IPS DF 19.7 (cell line): ENCODE measurements at places on chromosomes 7 and 10.

- DNase-seq = no peak
Measured at GRCh38 chr7:30323006-30323355, 38.6 kb downstream of the ZNRF2 start.

GRCh38 chr7:76189276-76189675 lies 12.4 kb upstream of the SRRM3 start:
- DNase-seq = no peak

DNA sequence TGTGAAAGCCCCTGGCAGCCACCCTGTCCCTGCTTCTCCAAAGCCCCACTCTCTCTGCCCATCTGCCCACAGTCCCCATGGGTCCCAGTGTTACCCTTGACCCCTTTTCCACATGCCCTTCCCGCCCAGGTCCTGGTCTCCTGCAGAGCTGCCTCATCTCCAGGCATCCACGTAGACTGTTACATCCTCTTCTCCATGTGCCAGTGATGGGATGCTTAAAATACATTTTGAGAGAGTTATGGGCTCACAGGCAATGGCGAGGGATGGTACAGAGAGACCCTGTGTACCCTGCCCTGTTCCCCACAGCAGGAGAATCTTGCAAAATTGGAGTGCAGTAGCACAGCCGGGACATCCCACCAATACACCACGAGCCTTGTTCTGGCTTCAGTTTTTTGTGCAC lies 56.8 kb downstream of the GLRX3 start:
- no peak for DNase-seq

DNA sequence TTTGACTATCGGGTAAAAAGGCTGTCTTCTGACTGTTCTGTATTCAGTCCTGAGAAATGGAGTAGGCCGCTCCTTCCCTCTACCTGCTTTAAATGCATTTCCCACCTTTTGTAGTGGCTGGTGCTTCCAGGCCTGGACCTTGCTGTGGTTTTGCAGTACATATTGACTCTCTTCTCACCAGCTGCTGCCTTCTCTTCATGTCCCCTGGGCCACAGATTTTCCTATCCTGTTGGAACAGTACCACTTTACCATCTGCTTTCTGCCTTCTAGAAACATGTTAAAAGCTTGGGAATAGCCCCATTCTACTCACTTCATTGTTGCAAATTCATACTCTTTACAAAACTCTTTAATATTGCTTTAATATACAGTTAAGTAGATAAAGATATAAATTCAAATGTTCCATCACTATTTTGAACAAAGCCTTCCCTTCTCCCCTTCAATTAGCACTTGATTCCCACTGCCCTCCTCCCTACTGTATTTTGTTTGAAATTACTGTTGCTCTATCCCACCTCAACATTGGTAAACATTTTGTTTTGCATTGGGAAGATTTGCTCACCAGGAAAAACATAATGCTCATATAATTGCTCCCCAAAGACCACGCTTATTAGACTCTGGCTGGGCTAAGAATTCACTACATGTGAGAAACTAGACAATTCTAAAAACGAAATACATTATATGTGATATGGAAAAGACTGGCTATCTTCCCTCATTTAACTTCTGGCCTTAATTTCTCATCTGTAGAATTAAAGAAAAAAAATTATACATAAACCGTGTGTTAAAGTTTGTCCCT lies 17.3 kb upstream of the SEMA3C start:
- DNase-seq = no peak

DNA sequence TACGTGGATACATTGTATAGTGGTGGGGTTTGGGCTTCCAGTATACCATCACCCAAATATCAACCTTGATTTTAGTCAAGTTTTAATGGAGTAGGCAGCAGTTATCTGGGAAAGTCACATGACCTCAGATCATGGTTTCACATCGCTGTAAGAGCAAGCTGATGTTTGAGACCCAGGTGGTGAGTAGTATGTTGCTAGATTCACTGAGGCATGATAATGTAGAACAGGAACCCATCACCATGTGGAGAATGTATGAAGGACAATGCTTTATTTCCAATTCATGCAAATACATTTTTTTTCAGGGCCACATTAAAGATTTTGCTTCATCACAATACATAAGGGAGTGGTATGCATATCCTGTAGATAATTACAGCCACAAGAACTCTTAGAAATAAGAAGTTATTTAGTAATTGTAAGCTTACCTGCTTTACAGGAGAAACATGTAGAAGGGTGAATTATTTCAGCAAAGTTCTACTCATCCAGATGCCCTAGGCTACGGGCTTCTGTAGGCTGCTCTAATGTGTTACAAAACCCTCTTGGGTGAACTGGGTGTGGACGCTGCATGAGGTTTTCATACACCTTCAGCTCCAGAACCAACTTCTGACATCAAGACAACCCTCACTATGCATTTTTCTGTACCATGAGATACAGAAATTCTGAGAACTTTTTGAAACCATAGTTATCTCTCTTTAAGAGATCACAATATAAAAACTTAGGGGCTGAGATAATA lies 27.6 kb upstream of the LAMB4 start:
- DNase-seq = no peak

- no peak for DNase-seq
Measured at GRCh38 chr10:23408330-23408976, 30.4 kb upstream of the OTUD1 start.

- no peak for DNase-seq
Measured at GRCh38 chr10:5478694-5479305, 20.6 kb downstream of the CALML5 start.

GRCh38 chr10:95450188-95450587 lies 111.0 kb downstream of the SORBS1 start:
- DNase-seq = no peak

- no peak for DNase-seq
Measured at GRCh38 chr10:96441987-96442643, 71.6 kb downstream of the TLL2 start.

DNA sequence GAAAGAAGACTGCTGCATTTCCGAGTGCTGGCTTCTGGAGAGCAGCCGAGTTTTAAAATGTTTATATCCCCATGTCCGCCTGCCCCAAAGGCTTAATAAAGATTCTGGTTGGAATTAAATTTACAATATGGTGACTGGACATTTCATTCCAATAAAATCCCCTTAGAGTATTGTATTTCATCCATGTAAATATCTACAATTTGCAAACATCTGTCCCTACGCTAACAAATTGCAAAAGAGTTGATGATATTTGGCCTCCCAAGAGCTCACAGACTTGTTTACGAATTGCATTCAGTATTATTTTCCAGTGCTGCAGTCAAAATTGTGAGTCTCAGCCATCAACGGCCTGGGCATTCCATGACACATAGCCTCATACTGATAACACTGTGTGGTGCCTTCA lies 50.1 kb downstream of the PLEKHS1 start:
- DNase-seq = no peak

DNA sequence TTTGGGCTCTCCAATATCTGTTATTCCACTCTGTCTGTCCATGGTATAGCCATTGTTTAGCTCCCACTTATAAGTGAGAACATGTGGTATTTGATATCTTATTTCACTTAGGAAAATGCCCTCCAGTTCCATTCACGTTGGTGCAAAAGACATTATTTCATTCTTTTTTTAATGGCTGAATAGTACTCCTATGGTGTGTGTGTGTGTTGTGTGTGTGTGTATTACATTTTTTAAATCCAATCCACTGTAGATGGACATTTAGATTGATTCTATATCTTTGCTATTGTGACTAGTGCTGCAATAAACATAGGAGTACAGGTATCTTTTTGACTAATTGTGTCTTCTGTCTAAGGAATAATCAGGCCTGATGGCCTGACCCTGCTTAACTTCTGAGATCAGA lies 7.4 kb upstream of the CPED1 start:
- no peak for DNase-seq

GRCh38 chr10:61900829-61901792 lies at the start of gene ARID5B:
Gene ARID5B, plus strand, starts transcription at chr10:61901699. Its CDS starts 11 bp downstream, at chr10:61901710.
- DNase-seq = no peak

DNA sequence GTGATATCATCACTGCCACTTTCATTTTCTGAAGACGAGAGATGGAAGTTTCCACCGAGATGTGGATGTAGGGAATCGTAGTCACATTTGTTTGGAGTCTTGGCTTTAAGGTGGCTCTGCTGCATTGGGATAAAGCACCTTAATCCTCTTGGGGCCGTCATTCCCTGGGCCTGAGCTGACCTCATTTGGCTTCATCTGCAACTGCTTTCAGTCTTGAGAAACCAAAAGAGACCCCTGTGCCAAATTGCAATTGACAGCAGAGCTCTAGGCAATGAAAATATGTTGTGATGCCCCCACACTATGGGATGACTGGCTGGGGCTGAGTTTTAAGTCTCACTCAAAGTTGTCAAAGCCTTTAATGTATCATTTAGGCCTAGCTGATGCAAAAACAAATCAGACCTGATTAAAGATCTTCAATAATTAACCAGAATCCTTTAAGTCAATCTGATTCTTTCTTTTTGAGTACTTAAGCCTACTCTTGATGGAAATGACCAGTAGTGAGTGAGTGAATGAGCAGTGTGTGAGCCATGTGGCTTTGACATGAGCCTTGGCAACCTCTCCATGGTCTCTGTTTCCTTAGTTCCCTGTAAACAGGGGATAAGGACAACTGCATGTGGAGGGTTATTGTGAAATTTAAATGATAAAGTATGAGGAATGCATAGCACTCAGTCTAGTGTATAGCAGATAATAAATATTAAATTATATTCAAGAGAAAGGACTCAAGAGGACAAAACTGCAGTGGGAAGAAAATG lies 155.0 kb downstream of the BMPER start:
- DNase-seq = no peak

GRCh38 chr7:95102662-95103061 lies 195.3 kb downstream of the PPP1R9A start:
- no peak for DNase-seq

DNA sequence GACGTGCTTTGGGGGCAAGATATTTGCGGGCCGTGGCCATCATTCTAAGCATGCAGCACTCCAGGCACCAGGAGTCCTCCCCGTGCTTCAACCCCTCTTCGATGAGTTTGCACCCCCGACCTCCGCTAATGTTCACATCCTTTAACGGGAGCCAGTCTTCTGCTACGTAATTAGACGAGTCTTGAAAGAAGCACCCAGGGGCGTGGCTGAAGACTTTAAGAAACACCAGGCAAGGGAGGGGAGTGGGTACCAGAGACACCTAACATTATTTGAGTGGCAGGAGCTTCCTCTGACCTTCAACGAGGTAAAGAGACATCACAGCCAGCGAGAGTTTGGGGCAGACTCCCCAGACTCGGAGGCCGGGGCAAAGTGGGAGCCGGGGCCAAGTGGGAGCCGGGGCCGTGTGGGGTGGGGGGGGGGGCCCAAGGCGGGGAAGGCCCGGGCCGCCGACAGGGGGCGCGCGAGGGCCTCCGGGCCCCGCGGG lies 31.1 kb upstream of the TOMM7 start:
- DNase-seq = no peak

- no peak for DNase-seq
Measured at GRCh38 chr7:65438598-65438997, 64.9 kb downstream of the ZNF92 start.

- no peak for DNase-seq
Measured at GRCh38 chr10:106608066-106608465, 556.4 kb downstream of the SORCS1 start.

DNA sequence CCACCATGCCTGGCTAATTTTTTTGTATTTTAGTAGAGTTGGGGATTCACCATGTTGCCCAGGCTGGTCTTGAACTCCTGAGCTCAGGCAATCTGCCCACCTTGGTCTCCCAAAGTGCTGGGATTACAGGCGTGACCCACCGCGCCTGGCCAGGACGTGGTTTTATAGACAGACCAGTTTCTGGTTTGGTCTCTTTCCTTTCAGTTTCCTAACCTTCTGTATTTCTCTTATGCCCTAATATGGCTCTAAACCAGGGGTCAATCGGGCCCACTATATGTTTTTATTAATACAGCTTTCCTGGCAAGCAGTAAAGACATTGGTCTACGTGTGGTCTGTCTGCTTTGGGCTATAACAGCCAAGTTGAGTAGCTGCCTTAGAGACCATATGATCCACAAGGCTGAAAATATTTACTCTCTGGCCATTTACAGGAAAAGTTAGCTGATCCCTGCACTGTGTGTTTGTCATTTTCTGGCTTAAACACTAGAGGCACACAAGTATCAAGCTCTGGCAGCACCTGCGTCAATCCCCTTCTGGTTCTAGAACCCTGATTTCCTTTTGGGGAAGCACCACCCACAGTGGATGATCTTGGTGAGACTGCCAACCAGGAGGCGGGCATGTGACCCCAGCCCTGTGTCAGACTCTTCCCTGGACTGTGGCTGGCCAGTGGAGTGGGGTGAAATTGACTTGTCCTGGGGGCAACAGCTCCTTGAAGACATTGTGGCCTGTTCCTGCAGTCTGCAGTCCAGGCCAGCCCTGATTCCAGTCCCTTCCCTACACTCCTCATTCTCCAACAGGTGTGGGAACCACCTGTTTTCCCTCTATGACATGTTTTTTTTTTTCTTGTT lies 497.2 kb downstream of the PLXNA4 start:
- DNase-seq = no peak

DNA sequence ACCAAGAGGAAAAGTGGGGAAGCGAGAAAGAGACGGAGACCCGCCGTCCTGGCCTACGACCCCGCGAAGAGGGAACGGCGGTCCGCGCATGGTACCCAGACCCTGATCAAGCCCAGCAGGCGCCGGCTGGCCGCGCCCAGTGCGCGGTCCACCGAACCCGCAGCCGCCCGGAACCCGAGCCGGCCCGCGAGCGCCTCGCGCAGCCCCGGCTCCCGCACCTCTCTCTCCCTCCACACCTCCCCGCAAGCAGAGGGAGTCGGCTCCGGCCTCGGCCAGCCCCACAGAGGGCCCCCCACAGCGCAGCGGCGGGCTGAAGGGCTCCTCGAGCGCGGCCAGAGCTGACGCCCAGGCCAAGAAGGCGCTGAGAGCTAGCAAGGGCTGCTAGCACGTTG lies 164.7 kb downstream of the AGMO start:
- DNase-seq = no peak

DNA sequence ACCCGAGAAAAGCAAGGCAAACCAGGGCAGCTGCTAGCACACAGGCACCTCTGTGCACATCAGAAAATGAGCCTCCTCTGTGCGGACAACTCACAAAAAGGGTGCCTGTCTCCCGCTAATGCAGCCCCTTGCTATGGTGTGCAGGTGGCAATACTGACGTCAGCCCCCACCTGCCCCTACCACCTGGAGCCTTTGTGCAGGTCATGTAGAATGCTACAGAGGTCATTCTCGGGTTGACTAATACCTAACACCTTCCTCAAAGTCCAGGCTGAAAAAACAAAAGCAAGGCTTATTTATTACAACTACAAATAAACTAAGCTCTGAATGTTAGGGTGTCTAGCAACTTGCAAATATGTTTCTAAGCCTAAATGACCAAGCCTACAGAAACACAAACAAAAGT lies 13.9 kb downstream of the PIP4K2A start:
- DNase-seq = no peak

DNA sequence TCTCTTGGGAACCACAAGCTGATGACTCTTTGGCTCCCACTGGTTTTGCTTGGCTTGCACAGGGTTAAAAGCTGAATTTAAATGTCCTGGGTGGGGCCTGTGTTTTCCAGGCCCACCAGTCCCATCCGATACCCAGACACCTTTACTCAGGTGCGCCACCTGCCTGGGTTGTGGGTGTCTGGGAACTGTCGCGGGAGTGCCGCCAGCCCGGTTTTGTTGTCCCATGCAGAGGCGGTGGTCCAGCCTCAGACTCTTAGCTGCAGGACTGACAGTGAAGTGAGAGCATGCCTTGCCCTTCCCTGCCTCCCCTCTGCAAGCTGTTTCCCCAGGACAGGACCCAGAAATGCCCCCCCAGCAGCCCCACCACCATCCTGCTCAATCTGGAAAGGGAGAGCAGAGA lies 255.6 kb upstream of the ZNF32 start:
- no peak for DNase-seq
